ENCODE measurements at places on chromosomes 1 and 21.

DNA sequence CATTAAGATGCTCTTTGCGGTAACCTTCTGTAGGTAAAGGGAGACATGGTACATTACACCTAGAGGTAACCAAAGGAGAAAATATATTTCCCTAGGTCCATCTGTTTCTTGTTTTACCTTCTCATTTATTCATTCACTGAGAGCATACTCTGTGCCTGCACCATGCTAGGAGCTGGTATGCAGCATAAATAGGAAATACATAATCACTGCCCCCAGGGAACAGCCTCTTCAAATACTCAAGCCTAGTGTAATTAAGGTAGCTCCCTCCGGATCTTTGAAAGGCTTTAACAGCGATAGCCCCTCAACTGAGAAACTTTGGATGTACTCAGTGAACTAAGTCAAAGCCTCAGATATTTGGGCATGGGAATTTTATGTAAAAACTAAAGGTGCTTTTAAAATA, 123.6 kb downstream of the GABPA start:
- no peak for DNase-seq

DNA sequence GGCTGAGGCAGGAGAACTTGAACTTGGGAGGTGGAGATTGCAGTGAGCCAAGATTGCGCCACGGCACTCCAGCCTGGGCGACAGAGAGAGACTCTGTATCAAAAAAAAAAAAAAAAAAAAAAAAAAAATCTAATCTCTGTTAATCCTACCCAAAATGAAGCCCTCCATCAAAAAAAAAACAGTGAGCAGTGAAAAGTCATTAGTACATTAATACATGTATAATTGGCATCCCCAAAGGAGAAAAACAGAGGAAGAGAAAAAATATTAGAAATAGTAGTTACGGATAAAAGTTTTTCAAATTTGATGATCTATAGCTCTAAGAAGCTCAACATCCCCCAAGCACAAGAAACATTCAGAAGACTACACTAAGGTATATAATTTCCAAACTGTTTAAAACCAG, 71.6 kb downstream of the TRIM33 start:
- no peak for DNase-seq

- no peak for DNase-seq
Measured at GRCh38 chr1:19360016-19360415, 47.9 kb downstream of the SLC66A1 start.

DNA sequence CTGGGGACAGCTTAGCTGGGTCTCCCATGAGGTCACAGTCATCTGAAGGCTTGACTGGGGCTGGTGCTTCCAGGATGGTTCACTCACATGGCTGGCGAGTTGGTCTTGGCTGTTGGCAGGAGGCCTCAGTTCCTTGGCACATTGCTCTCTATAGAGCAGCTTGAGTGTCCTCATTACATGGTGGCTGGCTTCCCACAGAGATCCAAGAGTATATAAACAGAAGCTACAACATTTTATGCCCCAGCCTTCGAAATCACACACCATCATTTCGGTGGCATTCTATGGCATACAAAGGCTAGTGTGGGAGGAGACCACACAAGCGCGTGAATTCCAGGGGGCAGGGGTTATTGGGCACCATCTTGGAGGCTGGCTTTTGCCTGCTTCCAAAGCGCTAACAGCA, 63.0 kb downstream of the ALPL start:
- DNase-seq = no peak

- no peak for DNase-seq
Measured at GRCh38 chr1:117561071-117561470, 44.8 kb upstream of the TENT5C start.
